EL (cell line): ENCODE measurements at places on chromosomes 13 and 19.
A peak's percentile ranks its signal among the peaks of the same experiment; 100 is the strongest.

GRCh38 chr13:108249150-108249549, 20.4 kb upstream of the TNFSF13B start:
- no peak for DNase-seq

- DNase-seq, result peak; percentile 30
Measured at GRCh38 chr19:49469828-49470614, 4.0 kb upstream of the FLT3LG start.

- DNase-seq, result no peak
Measured at GRCh38 chr13:43036351-43037250, 13.2 kb downstream of the DNAJC15 start.

- DNase-seq, result no peak
Measured at GRCh38 chr19:17128403-17128802, 52.8 kb downstream of the MYO9B start.

DNA sequence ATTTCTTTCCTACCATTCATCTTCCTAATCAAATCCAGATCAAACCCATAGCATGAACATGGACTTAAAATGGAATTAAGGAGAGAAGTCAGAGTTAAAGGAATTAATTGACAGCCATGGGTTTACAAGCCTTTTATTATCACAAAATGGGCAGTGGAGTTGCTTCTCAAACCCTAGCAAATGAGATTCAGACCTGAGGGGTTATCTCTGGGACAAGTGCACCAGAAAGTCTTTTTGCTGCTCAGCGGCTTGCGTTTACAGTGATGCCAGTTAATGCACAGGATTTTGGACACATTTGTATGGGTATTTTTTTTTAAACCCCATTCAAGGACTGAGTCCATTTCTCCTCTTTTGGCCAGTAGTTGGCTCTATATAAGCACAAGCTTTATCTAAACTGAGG, 503.0 kb downstream of the EFNB2 start:
- no peak for DNase-seq

- no peak for DNase-seq
Measured at GRCh38 chr19:7665076-7665475, 3.8 kb upstream of the RETN start.

GRCh38 chr19:4596033-4596904, 36.8 kb upstream of the SEMA6B start:
- no peak for DNase-seq

DNA sequence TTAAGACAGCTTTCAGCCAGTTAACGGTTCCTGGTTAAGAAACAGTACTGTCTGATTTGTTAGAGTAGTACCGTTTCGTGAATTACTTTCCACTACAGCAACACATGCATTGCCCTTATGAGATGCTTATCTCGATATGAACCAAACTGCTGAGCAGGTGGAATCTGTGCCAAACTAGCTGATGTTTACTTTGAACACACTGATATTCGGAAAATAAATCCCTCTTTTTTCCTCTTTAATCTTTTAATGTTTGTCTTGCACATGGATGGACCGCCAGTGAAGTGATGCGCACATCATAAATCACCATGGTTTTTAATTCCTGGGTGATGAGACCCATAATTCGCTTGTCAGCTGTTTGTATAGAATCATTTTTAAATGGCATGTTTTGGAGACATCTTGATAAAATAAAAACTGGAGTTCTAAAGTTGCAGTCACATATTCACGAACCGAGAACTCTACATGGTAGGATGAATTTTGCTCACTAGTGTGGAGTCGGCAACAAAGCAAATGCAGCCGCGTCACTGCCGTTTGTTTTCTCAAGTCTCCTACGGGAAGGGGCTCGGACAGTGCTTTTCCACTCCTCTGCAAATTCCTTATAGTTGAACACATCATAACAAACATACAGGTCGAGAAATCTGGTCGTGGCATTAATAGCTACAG, 1.1 kb downstream of the GJA3 start:
- DNase-seq, result peak; percentile 36

DNA sequence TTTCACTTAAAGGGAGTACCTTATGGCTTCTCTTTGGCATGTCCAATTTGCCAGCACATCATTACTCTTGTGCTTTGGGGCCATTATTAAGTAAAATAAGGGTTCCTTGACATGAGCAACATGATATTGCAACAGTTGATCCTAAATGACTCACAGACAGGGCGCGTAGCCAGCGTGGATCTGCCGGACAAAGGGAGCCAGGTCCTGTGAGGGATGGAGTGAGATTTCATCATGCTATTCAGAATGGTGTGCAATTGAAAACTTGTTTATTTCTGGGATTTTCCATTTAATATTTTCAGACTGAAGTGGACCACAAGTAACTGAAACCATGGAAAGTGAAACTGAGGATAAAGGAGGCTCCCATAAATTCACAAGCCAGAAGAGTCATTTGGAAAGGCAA, 48.6 kb upstream of the WASF3 start:
- DNase-seq, result peak; percentile 89

GRCh38 chr13:108929532-108930206, 300.3 kb downstream of the MYO16 start:
- DNase-seq, result no peak

GRCh38 chr19:912181-913079, 589 bp downstream of the R3HDM4 start:
- DNase-seq, result no peak

GRCh38 chr19:35171730-35172129, 17.2 kb downstream of the FXYD5 start:
- DNase-seq, result no peak

GRCh38 chr19:29308977-29309590, 96.1 kb upstream of the UQCRFS1 start:
- DNase-seq, result no peak

- peak; percentile 10 for DNase-seq
Measured at GRCh38 chr19:41430922-41431321, 3.7 kb upstream of the B3GNT8 start.
